ENCODE measurements at places on chromosomes 5 and 9.

- DNase-seq = no peak
Observed at GRCh38 chr5:119328753-119329602, 26.8 kb upstream of the TNFAIP8 start.

DNA sequence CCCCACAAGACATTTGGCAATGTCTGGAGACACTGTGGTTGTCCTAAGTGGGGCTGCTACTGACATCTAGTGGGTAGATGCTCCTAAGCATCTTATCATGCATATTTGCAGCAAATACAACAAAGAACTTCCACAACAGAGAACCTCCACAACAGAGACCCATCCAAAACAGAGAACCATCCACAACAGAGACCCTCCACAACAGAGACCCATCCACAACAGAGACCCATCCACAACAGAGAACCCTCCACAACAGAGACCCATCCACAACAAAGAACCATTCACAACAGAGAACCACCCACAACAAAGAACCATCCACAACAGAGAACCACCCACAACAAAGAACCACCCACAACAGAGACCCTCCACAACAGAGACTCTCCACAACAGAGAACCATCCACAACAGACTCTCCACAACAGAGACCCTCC is 32.8 kb downstream of the ARPC5L start:
- DNase-seq = peak; percentile 39

DNA sequence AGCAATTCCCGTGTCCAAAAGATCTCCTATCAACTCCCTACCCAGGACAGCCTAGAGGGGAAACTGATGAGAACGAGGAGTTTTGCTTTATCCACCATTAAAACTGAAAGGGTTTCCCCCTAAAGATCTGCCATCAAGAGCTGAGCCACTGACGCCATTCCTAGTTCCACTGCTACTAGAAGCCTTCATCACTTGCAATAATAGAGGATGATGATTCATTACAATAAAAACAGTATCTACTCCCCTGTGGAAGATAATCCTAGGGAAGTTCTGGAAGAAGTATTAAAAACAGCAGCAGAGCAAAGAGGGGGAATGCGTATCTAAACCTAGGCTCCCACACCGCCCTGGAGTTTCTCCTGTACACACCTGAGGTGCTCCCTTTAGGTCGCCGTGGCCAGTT is 394.5 kb downstream of the BNC2 start:
- no peak for DNase-seq

- no peak for DNase-seq
Observed at GRCh38 chr5:144219869-144220268, 49.2 kb downstream of the KCTD16 start.

Data from glutamatergic neuron (in vitro differentiated cells).